ENCODE measurements at places on chromosomes 3 and 15. TPM values are rescaled to one million over a fixed set of nuclear protein-coding genes. Genes with fewer than 3 reads are reported as not detected.

GRCh38 chr15:74050127-74050526 is 32.2 kb downstream of the GOLGA6A start:
- no peak for DNase-seq

DNA sequence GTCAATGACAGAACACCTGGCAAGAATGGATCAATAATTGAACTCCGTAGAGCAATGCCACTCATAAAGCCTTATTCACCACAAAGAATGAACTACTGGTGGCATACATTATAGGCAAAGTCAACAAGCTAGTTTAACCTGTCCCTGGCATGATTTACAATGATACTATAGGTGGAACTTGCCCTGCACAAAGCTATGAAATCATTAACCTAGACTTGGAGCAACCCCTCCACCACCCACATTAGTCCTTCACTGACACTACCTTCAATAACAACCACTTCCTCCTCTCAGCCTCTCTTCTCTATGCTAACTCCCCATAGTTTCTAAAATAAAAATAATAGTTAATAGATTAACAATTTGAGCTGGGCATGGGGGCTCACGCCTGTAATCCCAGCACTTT is 54.4 kb downstream of the ACAP2 start:
- no peak for DNase-seq

GRCh38 chr15:85011160-85011571 is 29.5 kb downstream of the PDE8A start:
- no peak for DNase-seq

Gene SLC9C1
- not detected for total RNA-seq

Gene NRROS
- total RNA-seq, result 1.8 TPM

DNA sequence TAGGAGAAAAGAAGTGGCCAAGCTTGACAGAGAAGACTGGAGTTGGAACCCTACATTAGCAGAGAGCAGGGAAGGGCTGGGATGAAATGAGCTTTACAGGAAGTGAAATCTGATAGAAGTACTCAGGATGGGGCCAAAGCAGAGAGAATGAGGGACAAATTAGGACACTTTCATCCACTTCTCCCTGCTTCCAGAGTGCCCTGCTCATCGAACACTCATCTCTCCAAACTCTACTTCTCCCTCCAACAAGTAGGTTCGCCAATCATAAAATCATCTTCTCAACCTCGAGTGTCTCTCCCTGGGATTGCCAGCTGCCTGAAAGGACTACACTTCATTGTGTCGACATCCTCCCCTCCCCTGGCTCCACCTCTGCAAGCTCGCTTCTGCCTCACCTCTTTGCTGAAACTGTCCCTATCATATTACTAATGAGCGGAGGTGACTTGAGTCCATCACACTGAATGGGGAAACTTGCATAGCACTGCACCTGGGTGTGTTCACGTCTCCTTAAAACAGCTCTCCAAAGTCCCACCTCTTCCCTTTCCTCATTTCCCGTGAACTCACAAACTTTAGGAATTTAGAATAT is 365.8 kb downstream of the FOXP1 start:
- DNase-seq, result no peak

DNA sequence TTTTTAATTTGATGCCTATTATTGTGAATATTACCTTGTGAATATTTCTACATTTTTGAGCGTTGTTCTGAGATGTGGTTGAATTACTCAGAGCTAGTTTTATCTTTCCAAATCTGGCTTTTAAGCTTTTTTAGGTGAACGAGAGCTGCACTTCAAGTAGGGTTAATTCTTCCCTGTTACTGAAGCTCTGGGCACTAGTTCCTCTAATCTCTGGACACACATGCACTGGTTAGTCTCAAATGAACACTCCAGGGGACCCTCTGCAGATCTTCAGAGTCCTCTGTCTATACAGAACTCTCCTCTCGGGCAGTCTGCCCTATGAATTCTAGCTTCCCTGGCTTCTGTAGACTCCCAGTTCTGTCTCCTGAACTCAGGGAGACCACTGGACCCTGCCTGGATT is 237.5 kb upstream of the TBC1D5 start:
- no peak for DNase-seq

DNA sequence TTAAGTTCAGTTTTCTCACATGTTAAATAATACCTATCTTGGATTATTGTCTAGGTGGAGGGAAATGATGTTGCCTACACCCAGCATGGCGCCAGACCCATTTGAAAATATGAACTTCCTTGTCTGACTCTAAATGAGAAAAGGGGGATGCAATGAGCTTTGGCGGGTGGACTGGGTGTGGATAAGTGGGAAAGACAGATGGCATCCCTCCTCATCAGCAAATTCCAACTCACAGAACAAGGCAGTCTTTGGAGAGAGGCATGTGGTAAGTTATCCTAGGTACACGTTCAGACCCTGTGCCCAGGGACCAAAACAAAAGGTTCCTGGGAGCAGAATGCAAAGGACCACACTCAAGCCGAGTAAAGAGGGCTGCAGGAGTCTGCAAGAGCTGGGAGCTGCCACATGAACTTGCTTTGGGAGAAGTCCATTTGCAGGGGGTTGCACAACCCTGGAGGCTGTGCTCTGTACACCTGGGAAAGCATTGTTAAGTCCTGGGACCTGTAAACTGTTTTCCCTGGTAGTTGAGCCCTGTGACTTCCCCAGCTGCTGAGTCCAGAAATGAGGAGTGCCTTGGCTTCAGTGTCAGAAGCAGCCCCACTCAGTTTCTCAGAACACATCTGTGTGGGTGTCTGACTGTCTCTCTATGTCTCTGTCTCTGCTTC is 102.3 kb upstream of the TPM1 start:
- DNase-seq, result no peak

DNA sequence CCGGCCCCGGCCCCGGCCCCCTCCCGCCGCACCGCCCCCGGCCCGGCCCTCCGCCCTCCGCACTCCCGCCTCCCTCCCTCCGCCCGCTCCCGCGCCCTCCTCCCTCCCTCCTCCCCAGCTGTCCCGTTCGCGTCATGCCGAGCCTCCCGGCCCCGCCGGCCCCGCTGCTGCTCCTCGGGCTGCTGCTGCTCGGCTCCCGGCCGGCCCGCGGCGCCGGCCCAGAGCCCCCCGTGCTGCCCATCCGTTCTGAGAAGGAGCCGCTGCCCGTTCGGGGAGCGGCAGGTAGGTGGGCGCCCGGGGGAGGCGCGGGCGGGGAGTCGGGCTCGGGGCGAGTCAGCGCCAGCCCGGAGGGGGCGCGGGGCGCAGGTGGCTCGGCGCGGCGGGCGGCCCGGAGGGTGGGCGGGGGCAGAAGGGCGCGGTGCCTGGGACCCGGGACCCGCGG is 352 bp downstream of the CHRD start:
- DNase-seq, result peak; percentile 82

- DNase-seq, result no peak
These were observed 31.1 kb downstream of the MAGEL2 start for GRCh38 chr15:23616536-23616935.

GRCh38 chr3:195284842-195285241 is 13.9 kb upstream of the XXYLT1 start:
- DNase-seq, result no peak

Data from pancreas (tissue), 10 donors.